Lung (tissue), 17 donors: ENCODE measurements at places on chromosomes 11 and 22. TPM values are rescaled to one million over a fixed set of nuclear protein-coding genes. Genes with fewer than 3 reads are reported as not detected.

- no peak for DNase-seq
Measured at GRCh38 chr22:39173787-39174497, 21.5 kb upstream of the CBX7 start.

DNA sequence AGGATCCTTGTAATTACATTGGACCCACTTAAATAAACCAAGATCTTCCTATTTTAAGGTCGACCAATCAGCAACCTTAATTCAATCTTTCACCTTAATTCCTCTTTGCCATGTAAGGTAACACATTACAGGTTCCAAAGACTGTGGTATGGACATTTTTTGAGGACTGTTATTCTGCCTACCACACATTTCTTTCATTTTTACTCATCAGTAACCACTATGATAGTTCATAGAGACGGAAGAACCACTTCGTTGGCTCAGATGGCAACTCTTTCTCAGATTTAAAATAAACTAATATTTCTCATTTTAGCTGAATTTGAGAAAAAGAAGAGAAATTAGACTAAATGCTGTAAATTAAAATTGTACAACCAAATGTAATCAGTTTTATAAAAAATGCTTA, 96.3 kb downstream of the PAX6 start:
- DNase-seq: no peak

DNA sequence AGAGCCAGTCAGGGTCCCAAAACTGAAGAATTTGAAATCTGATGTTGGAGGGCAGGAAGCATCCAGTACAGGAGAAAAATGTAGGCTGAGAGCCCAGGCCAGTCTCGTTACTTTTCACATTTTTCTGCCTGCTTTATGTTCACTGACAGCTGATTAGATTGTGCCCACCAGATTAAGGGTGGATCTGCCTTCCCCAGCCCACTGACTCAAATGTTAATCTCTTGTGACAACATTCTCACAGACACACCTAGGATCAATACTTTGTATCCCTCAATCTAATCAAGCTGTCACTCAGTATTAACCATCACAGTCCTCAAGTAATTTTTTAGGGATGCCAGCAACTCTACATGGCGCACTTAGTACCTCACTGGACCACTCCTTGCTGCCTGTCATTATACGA, 1345.3 kb downstream of the FAM181B start:
- no peak for DNase-seq

LMO2 gene
- 35.1 TPM for total RNA-seq

ATF4 gene
- 179 TPM for total RNA-seq
